ENCODE measurements at places on chromosomes 5 and 9. TPM values are rescaled to one million over a fixed set of nuclear protein-coding genes. Genes with fewer than 3 reads are reported as not detected.

GRCh38 chr5:91061946-91062562 lies 321.1 kb downstream of the ARRDC3 start:
- no peak for DNase-seq

- no peak for DNase-seq
Measured at GRCh38 chr9:126616521-126616976, 2.8 kb downstream of the LMX1B start.

- peak; percentile 80 for DNase-seq
Measured at GRCh38 chr5:176611435-176611834, 1.5 kb upstream of the GPRIN1 start.

DNA sequence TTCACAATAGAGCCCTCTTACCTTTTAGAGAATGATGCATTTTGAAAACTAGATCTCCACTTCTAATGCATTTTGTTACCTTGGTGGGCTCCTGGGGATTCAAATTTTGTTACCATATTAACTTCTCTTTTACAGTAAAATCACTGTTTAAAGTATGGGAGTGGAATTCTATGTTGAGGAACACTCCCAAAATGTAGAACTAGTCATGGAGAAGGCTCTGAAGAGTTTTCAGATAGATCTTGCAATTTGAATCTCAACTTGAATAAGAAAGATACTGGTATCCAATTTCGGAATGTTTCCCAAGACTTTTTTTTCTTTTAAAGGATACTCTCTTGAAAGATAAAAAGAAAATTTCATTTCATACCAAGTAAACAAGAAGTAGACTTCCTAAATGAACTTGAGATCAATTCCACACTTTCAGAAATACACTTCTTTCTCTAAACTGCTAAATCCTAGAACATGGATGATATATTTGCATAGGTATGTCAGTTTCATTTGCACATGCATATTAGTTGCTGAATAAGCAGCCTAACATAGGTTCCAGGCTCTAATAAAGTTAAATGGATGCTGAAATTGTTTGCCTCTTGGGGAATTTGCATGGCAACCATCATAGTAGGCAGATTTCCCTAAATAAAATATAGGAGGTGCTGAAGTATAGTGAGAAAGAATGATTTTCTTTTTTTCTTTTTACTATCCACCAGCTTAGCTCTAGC lies 205.4 kb downstream of the ADAMTS6 start:
- DNase-seq, result no peak

- no peak for DNase-seq
Measured at GRCh38 chr5:174721530-174722432, 2.6 kb upstream of the MSX2 start.

GRCh38 chr5:132483101-132483500 lies 7.5 kb downstream of the IRF1 start:
- no peak for DNase-seq

DNA sequence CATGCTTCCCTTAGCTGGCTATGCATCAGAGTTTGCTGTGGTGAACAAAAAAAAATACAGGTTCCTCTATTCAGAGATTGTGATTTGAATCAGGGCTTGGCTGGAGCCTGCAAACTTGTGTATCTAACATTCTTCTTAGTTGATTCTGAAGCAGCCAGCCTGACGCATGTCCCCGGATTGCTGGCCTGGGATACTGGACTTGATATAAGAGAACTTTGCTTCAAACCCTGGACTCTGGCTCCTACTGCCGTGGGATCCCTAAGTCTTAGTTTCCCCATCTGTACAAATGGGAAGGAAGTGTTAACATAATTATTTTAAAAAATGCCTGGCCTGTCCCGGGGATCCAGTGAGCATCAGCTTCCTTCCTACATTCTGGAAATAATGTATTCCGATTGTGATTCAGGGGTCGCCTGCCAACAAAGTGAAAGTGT lies 292.8 kb downstream of the ARHGEF28 start:
- DNase-seq, result no peak

GRCh38 chr9:132590318-132591182 lies 8.1 kb downstream of the BARHL1 start:
- no peak for DNase-seq

DNA sequence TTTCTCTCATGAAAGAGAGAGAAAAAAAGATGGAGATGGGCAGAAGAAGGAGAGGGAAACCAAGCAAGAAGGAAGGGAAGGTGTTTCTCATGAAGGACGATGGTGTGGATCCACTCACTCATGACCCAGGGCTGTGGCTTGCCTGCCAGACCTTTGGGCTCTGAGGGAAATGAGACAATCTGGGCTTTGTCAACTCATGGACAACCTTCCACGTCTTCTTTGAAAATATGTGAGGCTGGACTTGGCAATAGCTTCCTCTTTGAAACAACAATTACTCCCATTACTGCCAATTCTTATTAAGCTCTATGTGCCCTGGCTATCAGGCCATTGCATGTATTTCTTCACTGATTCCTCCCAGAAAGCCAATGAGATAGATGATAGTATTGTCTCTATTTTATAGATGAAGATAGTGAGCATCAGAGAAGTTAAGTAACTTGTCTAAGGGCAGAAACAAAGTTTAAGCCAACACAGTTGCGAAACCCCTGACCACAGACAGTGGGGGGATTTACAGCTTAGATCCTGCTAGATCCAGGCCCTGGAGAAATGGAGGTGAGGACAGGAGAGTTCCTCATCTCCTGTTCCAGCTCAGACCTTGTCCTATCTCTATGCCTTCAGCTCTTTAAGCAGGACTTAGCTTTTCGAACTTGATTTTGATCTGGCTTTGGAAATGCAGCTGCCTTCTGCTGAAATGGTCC lies 132.4 kb downstream of the GCNT1 start:
- no peak for DNase-seq

- DNase-seq, result no peak
Measured at GRCh38 chr9:122261469-122261881, 3.2 kb downstream of the RBM18 start.

DNA sequence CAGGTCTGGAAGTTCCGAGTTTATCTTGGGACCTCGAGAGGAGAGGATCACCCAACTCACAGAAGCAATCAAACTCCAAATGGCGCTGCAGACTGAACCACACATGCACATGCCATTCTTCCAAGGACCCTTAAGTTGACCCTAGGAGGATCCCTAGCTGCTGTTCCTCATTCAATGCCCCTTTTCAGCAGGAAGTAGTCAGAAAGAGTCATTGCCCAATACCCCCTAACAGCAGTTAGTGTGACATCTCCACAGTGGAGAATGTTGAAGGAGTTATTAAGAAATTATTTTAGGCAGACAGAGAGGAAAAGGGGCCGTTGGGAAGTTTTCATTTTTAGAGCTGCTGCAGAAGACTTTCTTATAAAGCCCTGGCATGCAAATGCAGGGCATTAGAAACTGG lies 229.9 kb upstream of the DAB2 start:
- DNase-seq, result no peak

- no peak for DNase-seq
Measured at GRCh38 chr5:6391151-6391550, 12.8 kb upstream of the MED10 start.

- peak; percentile 69 for DNase-seq
Measured at GRCh38 chr5:153964880-153965645, 73.6 kb downstream of the FAM114A2 start.

SRP19 gene
- total RNA-seq, result 52.8 TPM

ACTBL2 gene
- not detected for total RNA-seq

FASTKD3 gene
- 8.6 TPM for total RNA-seq

FAM169A gene
- 32.6 TPM for total RNA-seq

MLANA gene
- total RNA-seq, result not detected

CCDC152 gene
- 4.0 TPM for total RNA-seq

DOCK8 gene
- total RNA-seq, result 207 TPM

All from natural killer cell (primary cell).